Heart right ventricle (tissue), 16 donors: ENCODE measurements at places on chromosomes 6 and 20.

- no peaks in the 10 kb centered on the region for H3K27me3 ChIP-seq
- no peak overlapping the region for H3K4me3 ChIP-seq
- H3K36me3 ChIP-seq, result no peaks in the 10 kb centered on the region
- peak overlapping the region; percentile 20 for H3K27ac ChIP-seq
- no peak for DNase-seq
- H3K4me1 ChIP-seq, result peaks cover 2% of the 10 kb centered on the region
Observed at GRCh38 chr6:34315780-34316179, 67.0 kb upstream of the SMIM29 start.

DNA sequence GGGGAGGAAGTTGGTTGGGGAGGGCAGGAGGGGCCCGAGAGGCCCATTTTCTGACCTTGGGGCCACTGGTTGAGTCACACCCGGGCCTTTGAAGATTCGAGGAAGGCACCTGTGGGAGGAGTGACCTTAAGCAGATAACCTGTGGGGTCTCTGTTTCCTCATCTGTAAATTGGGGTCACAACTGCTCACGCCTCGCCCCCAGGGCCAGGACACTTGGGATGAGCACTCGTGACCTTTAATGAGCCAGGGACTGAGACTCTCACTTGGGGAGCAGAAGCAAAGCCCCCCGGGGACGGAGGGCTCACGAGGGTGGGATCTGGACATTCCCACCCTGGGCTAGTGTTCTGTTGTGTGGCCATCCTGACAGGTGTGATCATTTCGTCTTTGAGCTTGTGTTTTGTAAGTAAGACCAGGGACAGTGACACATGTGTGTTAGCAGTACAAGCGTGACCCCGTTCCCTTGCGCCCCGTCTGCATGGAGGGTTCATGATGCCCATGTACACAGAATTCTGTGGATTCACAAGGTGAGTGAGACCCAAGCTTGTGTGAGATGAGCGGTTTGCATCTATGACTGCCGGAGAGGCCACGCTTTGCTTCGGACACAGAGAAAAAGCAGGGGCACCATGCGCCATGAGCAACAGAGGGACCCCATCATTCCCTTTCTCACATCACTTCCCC is 79.3 kb upstream of the PMEPA1 start:
- H3K36me3 ChIP-seq, result no peaks in the 10 kb centered on the region
- H3K27me3 ChIP-seq, result no peaks in the 10 kb centered on the region
- H3K4me3 ChIP-seq, result no peak overlapping the region
- no peak overlapping the region for H3K27ac ChIP-seq
- peaks cover 7% of the 10 kb centered on the region for H3K4me1 ChIP-seq

- DNase-seq, result no peak
- H3K4me3 ChIP-seq, result no peak overlapping the region
- H3K36me3 ChIP-seq, result no peaks in the 10 kb centered on the region
Observed at GRCh38 chr6:45822246-45822812, 193.3 kb downstream of the CLIC5 start.

- no peaks in the 10 kb centered on the region for H3K36me3 ChIP-seq
- no peaks in the 10 kb centered on the region for H3K27me3 ChIP-seq
- no peak overlapping the region for H3K27ac ChIP-seq
- no peak for DNase-seq
- no peak overlapping the region for H3K4me3 ChIP-seq
Observed at GRCh38 chr6:83442752-83443151, 11.9 kb upstream of the ME1 start.

DNA sequence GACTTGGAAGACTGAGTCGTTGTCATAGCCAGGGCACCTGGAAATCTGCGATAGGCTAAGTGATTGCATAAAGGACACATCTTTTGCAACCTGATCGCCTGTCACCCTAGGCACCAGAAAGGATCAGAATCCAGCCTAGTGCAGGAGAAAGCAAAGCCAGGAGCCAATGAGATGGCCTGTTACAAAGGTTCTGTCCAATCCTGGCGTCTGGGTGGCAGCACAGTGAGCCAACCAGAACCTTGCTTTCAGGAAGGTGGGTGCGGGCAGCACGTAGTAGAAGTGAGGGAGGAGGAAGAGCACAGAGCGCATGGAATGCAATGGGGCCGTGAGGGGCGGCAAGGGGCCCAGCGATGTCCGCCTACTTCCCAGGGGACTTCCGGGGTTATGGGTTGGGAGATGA is 120.4 kb upstream of the GGTLC1 start:
- DNase-seq, result no peak
- H3K36me3 ChIP-seq, result no peaks in the 10 kb centered on the region
- no peaks in the 10 kb centered on the region for H3K4me1 ChIP-seq
- H3K27ac ChIP-seq, result no peak overlapping the region

- no peaks in the 10 kb centered on the region for H3K36me3 ChIP-seq
- no peaks in the 10 kb centered on the region for H3K27me3 ChIP-seq
- peaks cover 10% of the 10 kb centered on the region for H3K4me1 ChIP-seq
- no peak for DNase-seq
- no peak overlapping the region for H3K4me3 ChIP-seq
- no peak overlapping the region for H3K27ac ChIP-seq
Observed at GRCh38 chr6:149393002-149393679, 6.9 kb upstream of the SUMO4 start.

GRCh38 chr6:28643017-28643740 is 117.5 kb downstream of the GPX5 start:
- H3K4me1 ChIP-seq, result peaks cover under 1% of the 10 kb centered on the region
- H3K27ac ChIP-seq, result no peak overlapping the region
- DNase-seq, result no peak

- no peak overlapping the region for H3K4me3 ChIP-seq
- no peak for DNase-seq
- no peaks in the 10 kb centered on the region for H3K27me3 ChIP-seq
- no peaks in the 10 kb centered on the region for H3K4me1 ChIP-seq
- no peaks in the 10 kb centered on the region for H3K36me3 ChIP-seq
- H3K27ac ChIP-seq, result no peak overlapping the region
Observed at GRCh38 chr6:153476243-153476642, 345.2 kb upstream of the RGS17 start.

DNA sequence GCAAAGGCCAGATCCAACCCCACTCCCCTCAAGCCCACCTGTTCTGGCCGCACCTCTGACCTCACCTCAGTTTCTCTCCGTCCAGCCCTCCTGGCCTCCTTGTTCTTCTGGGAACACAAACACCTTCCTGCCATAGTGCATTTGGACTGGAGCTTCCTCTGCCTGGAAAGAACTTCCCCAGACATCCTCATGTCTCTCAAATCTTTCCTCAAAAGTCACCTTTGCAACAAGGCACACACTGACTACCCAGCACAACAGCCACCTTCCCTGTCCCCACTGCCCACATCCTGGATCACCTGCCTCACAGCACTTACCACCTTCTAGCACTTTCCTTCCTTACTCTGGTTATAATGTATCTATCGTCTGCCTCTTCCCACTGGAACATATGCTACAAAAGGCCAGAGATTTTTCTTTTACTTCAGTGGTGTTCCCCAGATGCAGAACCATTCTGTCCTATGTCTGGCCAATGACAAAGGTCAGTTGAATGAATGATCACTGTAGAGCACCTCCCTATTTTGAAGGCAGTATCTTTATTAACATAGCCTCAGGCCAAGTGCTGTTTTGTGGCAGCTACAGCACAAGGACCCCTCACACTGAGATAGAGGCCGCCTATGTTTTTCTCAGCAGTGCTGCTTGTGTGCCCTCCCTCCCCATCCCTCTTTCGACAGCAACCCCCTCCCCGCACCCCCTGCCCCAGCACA is 4.1 kb downstream of the HLA-B start:
- no peaks in the 10 kb centered on the region for H3K27me3 ChIP-seq
- DNase-seq, result no peak
- H3K27ac ChIP-seq, result no peak overlapping the region
- peaks cover 20% of the 10 kb centered on the region for H3K4me1 ChIP-seq
- H3K36me3 ChIP-seq, result peaks cover 12% of the 10 kb centered on the region

- no peaks in the 10 kb centered on the region for H3K4me1 ChIP-seq
- DNase-seq, result no peak
- H3K27ac ChIP-seq, result no peak overlapping the region
- no peak overlapping the region for H3K4me3 ChIP-seq
- no peaks in the 10 kb centered on the region for H3K27me3 ChIP-seq
Observed at GRCh38 chr6:127182501-127182900, 64.0 kb downstream of the RSPO3 start.

DNA sequence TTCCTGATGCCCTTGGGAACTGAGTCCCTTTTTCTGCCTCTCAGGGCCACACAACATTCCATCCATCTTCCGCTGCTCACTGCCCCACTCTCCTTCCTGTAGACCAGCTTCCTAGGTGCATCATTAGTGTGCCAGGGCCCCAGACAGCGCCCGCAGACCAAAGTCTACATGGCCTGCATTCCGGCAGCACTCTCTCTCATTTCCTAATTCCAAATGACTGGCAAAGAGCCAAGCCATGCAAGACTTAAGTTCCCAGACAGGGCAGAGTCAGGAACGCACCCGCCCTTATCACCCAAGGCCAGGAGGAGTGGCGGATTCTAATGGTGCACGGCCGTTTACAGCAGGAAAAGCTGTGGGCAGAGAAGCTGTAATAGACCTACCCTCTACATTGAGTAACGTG is 159.8 kb upstream of the ARID1B start:
- DNase-seq, result no peak
- no peaks in the 10 kb centered on the region for H3K4me1 ChIP-seq
- no peaks in the 10 kb centered on the region for H3K36me3 ChIP-seq

DNA sequence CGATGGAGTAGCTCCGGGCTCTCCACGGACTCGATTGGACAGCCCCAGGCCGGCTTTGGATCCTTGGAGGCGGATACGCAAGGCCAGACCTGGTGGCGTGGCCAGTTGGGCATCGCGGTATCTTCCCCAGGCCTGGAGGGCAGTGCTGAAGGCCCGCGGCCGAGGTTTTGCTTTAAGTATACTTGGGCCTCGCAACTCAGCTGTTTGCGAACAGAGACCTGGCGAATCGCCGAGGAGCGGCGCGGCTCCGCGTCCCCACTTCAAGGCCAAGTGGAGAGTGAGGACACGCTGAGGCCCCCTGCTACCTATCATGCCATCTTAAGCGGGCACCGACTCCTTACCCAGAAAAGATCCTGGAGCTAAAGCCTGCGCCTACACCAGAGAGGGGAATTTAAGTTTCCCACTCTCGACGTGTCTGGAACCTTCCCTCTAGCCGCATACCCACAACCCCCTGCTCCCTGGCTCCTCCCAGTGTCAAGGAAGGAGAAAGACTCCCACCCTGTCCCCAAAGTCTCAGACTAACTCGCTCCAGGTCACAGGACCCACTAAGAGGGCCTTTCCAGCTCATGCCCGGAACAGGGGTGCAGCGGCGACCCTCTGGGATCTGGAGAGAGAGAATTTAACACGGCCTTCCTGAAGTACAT is 4.1 kb downstream of the LINC00237 start:
- no peak overlapping the region for H3K27ac ChIP-seq
- no peak for DNase-seq
- H3K27me3 ChIP-seq, result peaks cover 50% of the 10 kb centered on the region
- H3K4me1 ChIP-seq, result peaks cover 2% of the 10 kb centered on the region
- no peaks in the 10 kb centered on the region for H3K36me3 ChIP-seq
- H3K4me3 ChIP-seq, result peak overlapping the region; percentile 49

DNA sequence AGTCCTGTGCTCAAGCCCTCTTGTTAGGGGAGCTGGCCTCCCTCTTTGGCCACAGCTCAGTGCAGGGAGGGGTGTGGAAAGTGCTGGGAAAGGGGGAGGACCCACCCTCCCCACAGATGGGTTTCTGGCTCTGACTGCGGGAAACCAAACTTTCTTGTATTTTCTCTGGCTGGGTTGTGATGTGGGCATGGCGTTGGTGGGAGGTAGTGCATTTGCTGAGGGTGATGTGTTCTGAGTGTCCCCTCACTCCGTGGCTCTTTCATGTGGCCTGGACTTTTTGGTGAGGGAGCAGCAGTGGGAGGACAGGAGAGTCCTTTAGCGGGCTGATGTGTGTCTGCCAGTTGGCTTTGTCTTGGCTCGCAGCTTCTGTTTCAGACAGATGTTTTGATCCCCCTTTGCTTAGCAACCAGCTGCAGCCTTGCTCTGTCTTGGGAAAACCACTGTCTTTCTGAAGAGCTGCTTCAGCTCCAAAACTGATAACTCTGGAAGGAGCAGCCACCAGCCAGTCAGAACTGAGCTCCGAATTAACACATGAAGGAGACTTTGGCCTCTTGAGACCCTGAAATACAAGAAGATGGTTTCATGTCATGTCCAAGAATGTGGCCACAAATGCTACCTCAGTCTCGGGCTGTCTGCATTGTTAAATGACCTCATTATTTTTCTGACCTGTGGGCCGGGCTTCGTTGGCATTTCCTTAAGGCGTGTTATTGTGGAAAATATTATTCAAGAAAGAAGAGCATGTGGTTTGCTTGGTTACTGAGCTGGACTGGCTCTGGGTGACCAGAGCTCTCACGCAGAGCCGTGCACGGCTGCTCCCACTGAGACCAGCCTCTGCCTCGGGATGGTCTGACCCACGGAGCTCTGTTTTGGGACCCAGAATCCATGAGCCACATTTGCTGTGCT is 21.5 kb downstream of the SYNJ2 start:
- no peaks in the 10 kb centered on the region for H3K27me3 ChIP-seq
- peak overlapping the region; percentile 83 for H3K27ac ChIP-seq
- peaks cover 35% of the 10 kb centered on the region for H3K4me1 ChIP-seq

GRCh38 chr6:163324326-163324687 is 90.2 kb upstream of the QKI start:
- DNase-seq, result no peak
- no peaks in the 10 kb centered on the region for H3K36me3 ChIP-seq
- no peak overlapping the region for H3K27ac ChIP-seq

GRCh38 chr6:155270561-155271091 is 6.8 kb downstream of the CLDN20 start:
- H3K36me3 ChIP-seq, result no peaks in the 10 kb centered on the region
- H3K4me1 ChIP-seq, result peaks cover 15% of the 10 kb centered on the region
- no peak overlapping the region for H3K27ac ChIP-seq
- no peaks in the 10 kb centered on the region for H3K27me3 ChIP-seq
- H3K4me3 ChIP-seq, result no peak overlapping the region

DNA sequence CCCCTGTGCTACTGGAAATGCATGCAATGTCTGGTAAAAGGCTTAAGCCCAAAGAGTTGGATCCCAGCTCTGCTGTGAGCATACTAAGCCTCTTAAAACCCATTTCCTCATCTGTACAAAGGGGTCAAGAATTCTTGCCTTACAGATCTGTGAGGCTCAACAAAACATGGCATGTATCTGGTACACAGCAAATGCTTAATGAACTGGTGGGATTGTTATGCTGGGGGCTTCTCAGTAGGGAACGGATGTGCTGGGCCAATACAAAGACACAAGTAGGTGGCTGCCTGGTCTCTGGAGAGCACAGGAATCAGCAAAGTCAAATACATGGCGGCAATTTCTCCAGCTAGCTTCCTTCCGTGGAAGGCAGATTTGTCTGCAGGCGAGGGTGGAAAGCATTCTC is 62.3 kb downstream of the LAMP5 start:
- H3K27me3 ChIP-seq, result peaks cover 27% of the 10 kb centered on the region
- no peaks in the 10 kb centered on the region for H3K4me1 ChIP-seq
- H3K27ac ChIP-seq, result no peak overlapping the region
- H3K4me3 ChIP-seq, result no peak overlapping the region
- DNase-seq, result no peak

GRCh38 chr20:7520361-7520760 is 419.9 kb downstream of the HAO1 start:
- H3K36me3 ChIP-seq, result no peaks in the 10 kb centered on the region
- H3K4me1 ChIP-seq, result no peaks in the 10 kb centered on the region
- DNase-seq, result no peak
- H3K27me3 ChIP-seq, result no peaks in the 10 kb centered on the region
